ENCODE measurements at places on chromosomes 7 and 10.

DNA sequence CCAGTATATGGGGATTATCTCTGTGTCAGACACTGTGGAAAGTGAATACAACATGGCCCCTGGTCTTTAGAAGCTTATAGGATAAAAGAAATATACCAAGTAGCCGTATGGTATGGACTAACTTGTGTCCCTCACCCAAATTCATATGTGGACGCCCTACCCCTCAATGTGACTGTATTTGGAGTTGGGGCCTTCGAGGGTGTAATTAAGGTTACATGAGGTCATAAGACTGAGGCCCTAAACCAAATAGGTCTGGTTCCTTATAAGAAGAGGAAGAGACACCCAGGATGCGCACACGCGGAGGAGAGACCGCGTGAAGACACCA, 36.3 kb downstream of the ASB13 start:
- DNase-seq: no peak

- DNase-seq: no peak
These were observed 20.1 kb downstream of the UPP1 start for GRCh38 chr7:48108959-48109847.

GRCh38 chr10:112949143-112949823, 764 bp upstream of the TCF7L2 start:
- DNase-seq: no peak

DNA sequence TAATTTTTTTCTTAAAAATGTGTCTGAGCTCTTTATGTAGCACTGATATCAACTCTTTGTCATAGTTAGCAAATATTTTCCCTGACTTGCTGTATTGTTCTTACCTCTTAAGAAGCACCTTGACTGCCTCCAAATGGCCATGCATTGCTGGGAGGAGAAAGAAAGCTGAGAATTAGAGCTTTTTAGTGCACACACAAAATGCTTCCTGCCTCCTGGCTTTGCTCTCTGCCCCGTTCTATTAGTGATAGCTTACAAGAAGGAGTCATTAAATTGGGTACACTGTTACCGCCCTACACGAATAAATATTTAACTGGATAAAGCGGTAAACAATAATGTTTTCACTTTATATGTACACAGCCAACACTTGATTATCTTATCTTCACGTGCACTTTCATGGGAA, 4.1 kb downstream of the ANKRD16 start:
- no peak for DNase-seq

DNA sequence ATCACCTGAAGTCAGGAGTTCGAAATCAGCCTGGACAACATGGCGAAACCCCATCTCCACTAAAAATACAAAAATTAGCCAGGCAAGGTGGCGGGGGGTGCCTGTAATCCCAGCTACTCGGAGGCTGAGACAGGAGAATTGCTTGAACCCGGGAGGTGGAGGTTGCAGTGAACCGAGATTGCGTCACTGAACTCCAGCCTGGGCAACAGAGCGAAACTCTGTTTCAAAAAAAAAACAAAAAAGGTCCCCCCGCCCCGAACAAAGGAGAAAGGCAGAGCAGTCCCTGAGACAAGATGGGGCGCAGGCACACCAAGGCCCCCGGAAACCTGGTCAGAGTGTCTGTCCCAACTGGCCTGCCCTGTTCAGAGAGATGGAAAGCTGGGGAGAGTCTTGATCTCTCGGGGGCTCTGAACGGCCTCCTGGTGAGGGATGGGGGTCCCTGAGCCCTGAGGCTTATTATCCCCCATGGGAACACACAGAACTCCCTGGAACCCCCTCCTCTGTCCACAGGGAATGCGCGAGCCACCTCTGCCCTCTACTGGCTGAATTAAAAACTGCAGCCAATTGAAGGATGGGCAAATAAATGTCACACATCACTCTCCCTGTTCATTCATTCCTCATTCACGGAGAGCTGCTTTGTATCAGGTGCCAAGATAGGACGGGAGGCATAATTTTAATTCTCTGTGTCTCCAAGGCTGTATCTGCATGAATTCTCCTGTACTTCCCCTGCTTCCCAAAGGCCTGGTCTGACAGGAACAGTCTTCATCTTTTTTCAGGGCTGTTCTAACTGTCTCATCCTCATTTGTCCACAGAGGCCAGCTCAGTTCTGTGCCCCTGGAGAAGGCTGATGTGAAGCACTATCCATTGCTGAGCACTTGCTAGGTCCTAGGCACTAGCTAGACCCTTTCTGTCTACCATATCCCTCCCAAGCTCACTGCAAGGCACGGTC, 28.9 kb downstream of the MAT1A start:
- DNase-seq: no peak

GRCh38 chr7:103766660-103767059, 222.8 kb downstream of the RELN start:
- DNase-seq: no peak

DNA sequence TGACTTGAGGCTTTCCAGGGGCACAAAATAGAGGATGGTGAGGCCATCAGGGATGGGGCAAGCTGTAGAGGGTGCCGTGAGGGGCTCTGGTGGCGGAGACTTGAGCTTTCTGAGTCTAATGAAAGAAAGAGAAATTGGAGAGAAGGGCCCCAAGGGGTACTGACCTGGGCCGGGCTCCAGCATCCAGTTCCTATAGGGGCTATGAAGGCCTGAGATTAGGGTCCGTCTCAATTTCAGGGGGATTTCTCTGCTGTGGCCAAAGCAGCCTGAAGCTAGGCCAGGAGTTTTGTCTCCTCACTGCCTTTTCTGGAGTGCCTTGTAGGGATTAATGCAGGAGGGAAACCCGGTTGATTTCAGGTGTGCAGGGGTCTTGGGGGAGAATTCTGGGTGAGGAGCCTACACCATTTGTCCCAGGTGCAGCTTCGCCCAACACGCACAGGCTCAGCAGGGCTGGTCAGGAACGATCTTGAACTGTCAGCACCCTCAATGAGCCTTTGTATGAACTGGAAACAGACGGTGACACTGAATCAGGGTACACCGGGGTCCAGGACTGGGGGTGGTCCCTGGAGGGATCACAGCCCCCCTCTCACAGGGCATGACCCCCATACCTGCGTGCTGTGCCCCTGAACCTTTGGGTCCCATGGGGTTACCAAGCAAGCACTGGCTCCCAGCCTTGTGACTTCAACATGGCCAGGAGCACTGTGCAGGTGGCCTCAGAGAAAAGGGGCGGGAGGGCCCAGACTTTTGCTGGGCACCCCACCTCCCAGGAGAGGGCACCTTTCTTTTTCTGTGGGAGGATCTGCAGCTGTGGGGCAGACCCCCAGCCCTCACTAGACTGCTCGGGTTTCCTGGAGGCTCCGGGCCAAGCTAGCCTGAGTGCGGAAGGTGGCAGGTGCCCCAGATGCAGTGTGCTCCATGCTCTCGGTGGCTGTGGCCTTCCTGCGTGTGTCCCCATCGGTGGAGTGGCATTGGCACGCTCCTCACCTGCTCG, 122.9 kb upstream of the RET start:
- no peak for DNase-seq

DNA sequence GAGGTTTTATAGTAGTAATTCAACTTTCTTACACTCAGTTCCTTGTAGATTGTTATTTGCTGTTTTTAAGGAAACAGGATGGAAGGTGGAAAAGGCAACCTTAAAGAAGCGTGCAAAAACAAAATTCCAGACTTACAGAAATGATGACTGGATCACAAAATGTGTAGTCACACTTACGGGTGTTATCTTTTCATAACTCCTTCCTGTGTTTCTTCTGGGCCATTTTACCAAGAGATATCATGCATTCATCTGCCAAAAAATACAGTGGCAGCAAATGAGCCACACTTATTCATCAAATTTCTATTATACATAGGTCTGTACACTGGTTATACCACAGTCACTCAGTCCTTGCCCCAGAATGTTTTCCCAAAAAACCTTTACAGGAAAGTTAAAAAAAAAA, 94.3 kb upstream of the IL6 start:
- no peak for DNase-seq

DNA sequence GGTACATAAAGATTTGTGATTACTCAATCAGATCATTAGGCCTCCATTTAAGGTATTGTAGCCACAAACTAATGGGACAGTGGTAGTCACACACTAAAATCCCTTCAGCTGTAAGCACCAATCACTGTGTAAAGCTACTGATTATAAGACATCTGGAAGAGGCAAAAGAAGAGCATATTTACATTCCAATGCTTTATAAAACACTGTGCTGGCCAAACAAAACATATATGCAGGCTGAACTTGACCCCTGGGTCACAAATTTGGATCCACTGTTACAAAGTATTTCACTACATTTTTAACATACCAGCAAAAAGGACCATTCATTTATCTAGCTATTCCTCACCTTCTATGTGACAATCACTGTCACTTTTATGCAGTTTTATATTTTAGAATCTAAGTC, 41.4 kb upstream of the ANLN start:
- no peak for DNase-seq

- DNase-seq: no peak
These were observed 278.8 kb downstream of the CACNA2D1 start for GRCh38 chr7:82164813-82165212.

DNA sequence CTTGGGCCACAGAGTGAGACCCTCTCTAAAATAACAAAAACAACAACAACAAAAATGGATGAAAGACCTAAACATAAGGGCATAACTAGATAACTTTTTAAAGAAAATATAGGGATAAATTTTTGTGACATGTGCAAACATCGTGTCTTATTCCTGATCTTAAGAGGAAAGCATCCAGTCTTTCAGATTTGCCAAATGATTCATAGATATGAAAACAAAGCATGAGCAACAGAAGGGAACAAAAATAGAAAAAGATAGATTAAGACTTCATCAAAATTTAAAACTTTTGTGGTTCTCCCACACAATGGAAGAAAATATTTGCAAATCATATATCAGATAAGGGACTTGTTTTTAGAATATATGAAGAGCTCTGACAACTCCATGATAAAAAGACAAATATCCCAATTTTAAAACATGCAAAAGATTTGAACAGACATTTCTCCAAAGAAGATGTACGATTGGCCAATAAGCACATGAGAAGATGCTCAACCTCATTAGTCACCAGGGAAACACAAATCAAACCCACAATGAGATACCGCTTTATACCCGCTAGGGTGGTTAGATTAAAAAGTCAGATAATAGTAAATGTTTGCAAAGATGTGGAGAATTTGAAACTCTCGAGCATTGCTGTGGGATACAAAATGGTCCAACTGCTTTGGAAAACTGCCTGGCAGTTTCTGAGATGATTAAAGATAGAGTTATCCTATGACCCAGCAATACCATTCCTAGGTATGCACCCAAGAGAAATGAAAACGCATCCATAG, 20.3 kb downstream of the PPIF start:
- no peak for DNase-seq

DNA sequence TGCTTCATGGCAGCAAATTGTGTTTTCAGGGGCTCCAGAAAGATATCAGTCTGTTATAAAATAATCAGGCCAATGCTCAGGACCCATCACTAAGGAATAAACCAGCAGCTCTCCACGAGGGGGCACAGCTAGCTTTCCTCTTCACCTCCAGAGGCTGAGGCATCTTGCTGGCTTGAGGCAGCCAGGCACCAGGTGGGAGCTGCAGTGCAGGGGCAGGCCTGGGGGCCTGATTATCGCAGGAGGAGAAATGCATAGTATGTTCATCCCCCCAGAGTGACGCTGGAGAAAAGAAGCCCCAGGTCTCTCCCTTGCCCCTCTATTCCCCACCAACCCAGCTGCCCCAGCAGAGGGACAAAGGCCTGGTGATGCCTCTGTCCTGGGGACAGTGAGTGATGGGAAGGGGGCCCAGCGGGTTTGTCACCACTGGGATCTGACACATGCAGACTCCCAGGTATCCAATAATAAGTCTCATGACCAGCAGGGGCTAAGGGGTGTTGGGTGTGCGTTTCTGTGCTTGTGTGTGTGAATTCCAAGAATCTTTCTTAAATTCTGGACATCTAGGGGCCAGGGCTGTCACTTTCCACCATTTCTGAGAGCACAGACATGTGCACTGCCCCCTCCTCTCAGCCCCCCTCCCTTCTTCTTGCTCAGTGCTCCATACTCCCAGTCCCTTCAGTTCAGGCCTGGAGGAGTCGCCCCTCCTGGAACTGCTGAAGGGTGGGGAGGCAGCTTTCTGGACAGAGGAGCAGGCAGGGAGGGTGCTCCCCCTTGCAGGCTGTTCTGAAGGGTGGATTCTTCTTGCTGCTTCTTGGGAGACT, 128.1 kb upstream of the FAM20C start:
- DNase-seq: no peak

GRCh38 chr7:128030654-128031611, at the start of gene LRRC4:
Gene LRRC4 (minus strand): TSS chr7:128031437. CDS start chr7:128030640, 797 bp downstream.
- DNase-seq: no peak

DNA sequence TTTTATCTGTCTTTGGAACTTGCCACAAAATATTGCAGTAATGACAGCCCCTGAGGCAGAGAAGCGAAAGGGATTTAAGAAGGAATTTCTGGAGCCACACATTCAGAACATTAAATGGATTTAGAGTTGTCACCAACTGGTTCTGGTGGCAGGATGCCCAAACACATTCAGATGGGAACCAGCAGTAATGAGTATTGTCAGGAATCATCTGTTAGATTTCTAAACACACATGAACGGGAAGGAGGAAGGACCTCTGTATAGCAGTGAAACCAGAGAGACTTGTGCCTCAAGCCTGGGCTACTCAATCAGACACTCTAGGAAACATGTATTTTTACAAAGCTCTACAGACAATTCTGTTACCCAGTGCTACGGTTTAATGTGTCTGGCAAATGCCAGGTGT, 103.8 kb upstream of the CCNY start:
- no peak for DNase-seq

GRCh38 chr7:22137466-22137865, 191.8 kb upstream of the CDCA7L start:
- DNase-seq: no peak

DNA sequence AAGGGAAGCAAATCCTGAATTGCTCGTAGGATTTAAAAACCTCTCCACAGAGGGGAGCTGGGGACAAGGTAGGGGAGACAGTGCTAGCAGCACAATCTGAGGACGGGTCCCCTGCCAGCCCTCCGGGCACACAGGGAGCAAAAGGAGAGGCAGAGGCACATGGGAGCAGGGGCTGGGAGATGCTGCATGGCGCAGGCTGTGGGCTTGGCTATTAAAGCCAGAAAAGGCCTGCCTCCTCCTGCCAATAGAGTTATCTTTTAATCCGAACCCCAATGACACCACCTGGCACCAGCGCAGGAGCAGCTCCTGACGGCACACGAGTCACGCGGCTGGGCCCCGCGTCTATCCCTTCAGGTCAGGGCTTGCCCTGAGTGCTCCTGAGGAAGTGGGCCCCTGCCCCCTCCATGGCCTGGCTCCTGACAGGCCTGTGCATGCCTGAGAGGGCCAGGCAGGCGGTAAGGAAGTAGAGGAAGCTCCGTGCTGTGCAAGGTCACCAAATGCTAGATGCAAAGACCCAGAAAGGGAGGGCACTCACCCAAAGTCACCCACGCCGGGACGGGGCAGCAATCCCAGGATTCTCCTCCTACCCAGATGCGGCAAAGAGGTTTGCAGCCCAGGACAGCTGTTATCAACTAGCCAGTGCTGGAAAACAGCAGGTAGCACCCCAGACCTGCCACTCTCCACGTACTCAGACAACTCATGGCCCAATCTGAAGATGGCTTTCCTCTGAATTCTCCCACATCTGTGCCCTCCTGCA, 28.1 kb downstream of the DLG5 start:
- DNase-seq: no peak

Data from activated naive CD4-positive, alpha-beta T cell (primary cell).